ENCODE measurements at places on chromosomes 11 and 22. TPM values are rescaled to one million over a fixed set of nuclear protein-coding genes. Genes with fewer than 3 reads are reported as not detected.

Gene GRIK4
- total RNA-seq: 0.86 TPM

Gene PAMR1
- 0.66 TPM for total RNA-seq

Gene MS4A8
- total RNA-seq: not detected

Gene INSC
- 2.6 TPM for total RNA-seq

Gene SCUBE1
- total RNA-seq: 12.1 TPM

Gene ZC3H7B
- total RNA-seq: 84.3 TPM

Gene HTR3A
- 4.6 TPM for total RNA-seq

GRCh38 chr11:73752216-73752867, 8.5 kb downstream of the RAB6A start:
- H3K27ac ChIP-seq: no peak overlapping the region
- H3K4me1 ChIP-seq: peaks cover 23% of the 10 kb centered on the region
- H3K4me3 ChIP-seq: no peak overlapping the region
- DNase-seq: no peak
- H3K36me3 ChIP-seq: no peaks in the 10 kb centered on the region

GRCh38 chr11:69656536-69657455, 15.8 kb downstream of the CCND1 start:
- peaks cover 9% of the 10 kb centered on the region for H3K36me3 ChIP-seq
- peaks cover 18% of the 10 kb centered on the region for H3K27me3 ChIP-seq
- no peak for DNase-seq
- peaks cover 49% of the 10 kb centered on the region for H3K4me1 ChIP-seq

GRCh38 chr11:76296731-76297542, 84.0 kb downstream of the THAP12 start:
- no peak overlapping the region for H3K4me3 ChIP-seq
- no peak overlapping the region for H3K27ac ChIP-seq
- no peaks in the 10 kb centered on the region for H3K36me3 ChIP-seq
- no peaks in the 10 kb centered on the region for H3K27me3 ChIP-seq

GRCh38 chr11:3969200-3969599, 113.7 kb downstream of the STIM1 start:
- no peaks in the 10 kb centered on the region for H3K4me1 ChIP-seq

- DNase-seq: no peak
- peak overlapping the region; percentile 37 for H3K27ac ChIP-seq
- H3K4me1 ChIP-seq: peaks cover 6% of the 10 kb centered on the region
Measured at GRCh38 chr11:100863080-100863581, 176.0 kb downstream of the ARHGAP42 start.

- no peak overlapping the region for H3K27ac ChIP-seq
- DNase-seq: no peak
- H3K4me3 ChIP-seq: no peak overlapping the region
- no peaks in the 10 kb centered on the region for H3K36me3 ChIP-seq
- no peaks in the 10 kb centered on the region for H3K27me3 ChIP-seq
- peaks cover 3% of the 10 kb centered on the region for H3K4me1 ChIP-seq
Measured at GRCh38 chr11:132264616-132265015, 894.2 kb downstream of the NTM start.

DNA sequence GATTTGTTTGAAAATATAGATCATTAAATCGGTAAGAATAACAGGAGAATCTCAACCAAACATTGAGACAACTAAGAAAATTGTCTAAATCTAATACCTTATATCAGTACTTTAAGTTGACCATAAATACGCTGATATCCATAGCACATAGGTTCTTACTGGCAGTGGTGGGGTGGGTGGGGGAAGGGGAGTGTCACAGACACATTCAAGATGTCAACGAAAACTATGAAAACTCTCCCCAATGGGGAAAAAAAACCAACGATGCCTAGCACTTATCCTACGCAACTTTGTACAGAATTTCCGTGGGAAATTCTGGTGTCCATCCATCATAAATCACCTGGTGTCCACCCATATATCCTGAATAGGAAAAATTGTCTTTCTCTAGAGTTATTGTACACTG, 6.2 kb downstream of the GRAP2 start:
- peaks cover 9% of the 10 kb centered on the region for H3K4me1 ChIP-seq
- peaks cover 6% of the 10 kb centered on the region for H3K27me3 ChIP-seq
- H3K4me3 ChIP-seq: no peak overlapping the region
- no peaks in the 10 kb centered on the region for H3K36me3 ChIP-seq
- DNase-seq: no peak

DNA sequence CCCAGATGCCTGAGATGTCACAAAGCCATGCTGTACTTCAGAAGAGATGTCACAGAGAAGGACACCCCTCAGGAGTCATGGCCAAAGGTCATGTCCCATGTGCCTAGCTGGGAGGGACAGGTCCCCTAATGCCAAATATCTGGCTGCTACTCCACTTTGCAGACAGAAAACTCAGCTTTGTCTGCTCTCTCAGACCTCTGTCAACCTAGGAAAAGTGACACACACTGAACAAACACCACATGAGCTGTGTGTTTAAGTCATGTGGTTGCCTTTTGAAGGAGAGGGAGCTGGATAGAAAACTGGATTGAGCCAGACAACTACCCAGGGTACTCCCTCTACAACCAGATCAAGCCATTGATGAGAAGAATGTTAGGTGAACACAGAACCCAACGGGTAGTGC, 3.5 kb downstream of the TRIM66 start:
- H3K27ac ChIP-seq: no peak overlapping the region
- H3K36me3 ChIP-seq: peaks cover 16% of the 10 kb centered on the region
- DNase-seq: no peak
- peaks cover 44% of the 10 kb centered on the region for H3K4me1 ChIP-seq

DNA sequence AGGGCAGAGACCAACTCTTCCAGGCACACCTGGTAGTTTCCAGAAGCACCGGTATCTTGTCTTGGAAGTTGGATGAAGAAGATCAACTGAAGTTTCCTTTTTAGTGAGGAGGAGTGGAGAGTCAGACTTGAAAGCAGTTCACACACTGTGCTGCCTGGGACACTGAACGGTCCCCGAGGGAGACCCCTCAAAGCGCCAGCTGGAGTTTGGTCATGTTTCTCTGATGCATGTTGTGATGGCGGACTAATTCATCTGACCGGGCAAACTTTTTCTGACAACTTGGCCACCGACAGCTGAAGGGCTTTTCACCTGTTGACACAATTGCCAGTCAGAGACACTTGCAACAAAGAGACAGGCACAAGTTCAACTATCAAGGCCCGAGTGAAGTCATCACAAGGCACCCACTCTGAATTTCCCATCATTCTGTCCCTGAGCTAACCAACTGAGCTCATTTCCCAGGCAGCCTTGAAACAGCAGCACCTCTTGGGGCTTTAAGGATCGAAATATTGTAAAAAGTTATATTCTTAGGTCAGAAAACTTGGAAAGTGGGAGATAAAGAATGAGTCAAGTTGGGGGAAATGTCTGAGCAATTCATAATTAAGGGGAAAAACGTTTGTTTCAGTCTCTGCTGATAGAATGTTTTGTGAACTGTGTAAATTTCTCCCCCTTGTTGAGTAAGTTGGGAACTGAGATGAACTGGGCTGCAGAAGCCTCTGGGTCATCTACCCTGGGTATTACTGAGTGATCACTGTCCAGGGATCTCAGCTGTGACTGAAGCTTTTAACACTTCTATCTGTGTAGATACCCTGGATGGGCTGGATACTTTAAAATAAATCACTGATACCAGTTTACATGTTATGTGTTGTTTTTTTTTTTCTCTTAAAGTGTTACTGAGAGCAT, 46.2 kb downstream of the WT1 start:
- no peak overlapping the region for H3K27ac ChIP-seq
- no peak overlapping the region for H3K4me3 ChIP-seq
- no peak for DNase-seq
- H3K36me3 ChIP-seq: no peaks in the 10 kb centered on the region
- peaks cover 53% of the 10 kb centered on the region for H3K27me3 ChIP-seq

DNA sequence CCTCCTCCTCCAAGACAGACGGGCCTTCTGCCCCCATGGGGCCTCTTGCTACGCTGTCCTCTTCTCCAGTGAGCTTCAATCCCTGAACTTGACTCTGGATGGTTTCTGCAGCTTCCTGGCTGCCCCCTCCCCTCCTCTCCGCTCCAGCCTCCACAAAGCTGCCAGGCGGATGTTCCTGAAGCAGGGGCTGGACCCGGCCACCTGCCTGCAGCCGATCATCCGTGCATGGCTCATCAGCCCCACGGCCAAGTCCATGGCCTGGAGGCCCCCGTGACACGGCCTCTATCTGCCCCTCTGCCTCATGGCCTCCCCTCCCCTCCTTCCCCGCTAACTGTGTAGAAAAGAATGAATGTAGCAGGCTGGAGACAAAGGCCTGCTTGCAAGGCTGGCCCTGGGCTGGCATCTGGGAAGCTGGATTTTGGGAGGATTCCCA, 6.8 kb upstream of the SUN2 start:
- H3K4me1 ChIP-seq: peaks cover 13% of the 10 kb centered on the region
- H3K27ac ChIP-seq: no peak overlapping the region
- H3K4me3 ChIP-seq: no peak overlapping the region
- no peaks in the 10 kb centered on the region for H3K36me3 ChIP-seq
- no peaks in the 10 kb centered on the region for H3K27me3 ChIP-seq

DNA sequence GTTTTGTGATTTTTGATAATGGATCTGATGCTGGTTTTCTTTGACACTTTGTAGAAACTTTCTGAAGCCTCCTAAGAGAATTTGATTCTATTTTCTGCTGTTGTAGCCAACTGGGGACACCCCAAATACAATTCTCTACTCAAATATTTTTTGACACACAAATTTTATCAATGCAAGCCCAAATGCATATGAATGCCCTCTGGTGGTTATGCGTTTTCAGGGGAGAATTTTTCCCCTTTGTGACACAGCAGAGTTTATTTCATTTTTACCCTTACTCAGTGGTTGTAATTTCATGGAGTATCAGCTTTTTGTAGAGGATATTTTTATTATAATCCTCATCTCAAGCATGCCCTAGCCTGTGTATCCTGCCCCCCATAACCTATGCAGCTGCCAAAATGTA, 44.7 kb upstream of the MTMR2 start:
- H3K4me1 ChIP-seq: no peaks in the 10 kb centered on the region
- no peak for DNase-seq
- H3K36me3 ChIP-seq: no peaks in the 10 kb centered on the region
- no peaks in the 10 kb centered on the region for H3K27me3 ChIP-seq
- no peak overlapping the region for H3K27ac ChIP-seq

DNA sequence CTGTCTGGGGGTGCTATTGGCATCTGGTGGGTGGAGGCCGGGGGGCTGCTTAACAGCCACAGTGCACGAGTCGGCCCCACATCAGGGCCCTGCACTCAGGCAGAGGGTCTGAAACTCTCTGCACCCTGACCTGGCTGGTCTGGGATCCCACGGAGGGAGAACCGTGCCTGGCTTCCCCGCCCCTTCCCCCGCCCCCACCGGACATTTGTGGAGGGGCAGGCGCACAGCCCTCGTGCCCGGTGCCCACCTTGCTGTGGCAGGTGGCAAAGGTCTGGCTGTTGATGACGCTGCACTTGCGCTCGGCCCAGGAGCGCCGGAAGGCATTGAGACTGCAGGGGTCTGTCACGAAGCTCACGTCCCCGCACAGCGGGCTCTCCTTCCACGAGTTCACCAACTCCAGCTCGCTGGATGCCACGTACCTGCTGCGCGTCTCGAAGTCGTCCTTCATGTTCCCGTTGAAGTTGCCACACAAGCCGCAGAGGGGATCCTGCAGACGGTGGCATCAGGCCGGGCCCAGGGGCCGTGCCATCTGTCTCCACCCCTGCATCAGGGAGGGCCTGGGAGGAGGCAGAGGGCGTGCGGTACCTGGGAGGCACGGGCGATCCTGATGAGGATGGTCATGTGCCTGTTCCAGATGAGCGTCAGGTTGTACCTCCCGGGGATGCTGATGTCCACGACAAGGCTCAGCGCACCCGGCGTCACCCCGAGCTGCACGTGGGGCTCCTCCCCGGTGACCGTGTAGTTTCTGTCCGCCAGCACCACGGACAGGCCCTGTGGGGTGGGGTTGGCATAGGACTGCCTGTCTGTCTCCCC, 11.7 kb downstream of the MUC6 start:
- no peak overlapping the region for H3K27ac ChIP-seq
- H3K4me1 ChIP-seq: no peaks in the 10 kb centered on the region

DNA sequence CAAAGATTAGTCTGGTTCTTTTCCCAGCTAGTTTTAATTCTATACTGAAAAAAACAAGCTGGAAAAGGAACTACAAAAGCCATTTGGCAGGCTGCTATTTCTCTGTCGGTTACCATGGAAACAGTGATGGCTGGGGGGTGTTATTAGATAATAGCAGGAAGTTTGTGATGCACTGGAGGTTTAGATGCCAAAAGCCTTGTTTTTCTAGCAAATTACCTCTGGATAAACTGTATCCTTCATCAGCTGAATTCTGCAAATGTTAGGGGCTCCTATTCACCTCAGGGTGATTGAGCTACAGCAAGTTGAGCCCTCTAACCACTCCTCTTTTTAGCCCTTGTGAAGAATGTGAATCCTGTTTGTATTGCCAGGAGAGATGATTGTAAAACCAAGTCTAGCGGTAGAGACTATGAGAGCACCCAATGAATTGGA, 25.2 kb downstream of the ALKBH3 start:
- DNase-seq: no peak
- no peak overlapping the region for H3K4me3 ChIP-seq
- H3K27me3 ChIP-seq: no peaks in the 10 kb centered on the region
- peaks cover 17% of the 10 kb centered on the region for H3K4me1 ChIP-seq

GRCh38 chr22:27635435-27635834, 166.1 kb downstream of the MN1 start:
- H3K4me3 ChIP-seq: no peak overlapping the region
- H3K27ac ChIP-seq: no peak overlapping the region
- peaks cover 10% of the 10 kb centered on the region for H3K27me3 ChIP-seq
- H3K36me3 ChIP-seq: no peaks in the 10 kb centered on the region
- H3K4me1 ChIP-seq: peaks cover 39% of the 10 kb centered on the region

GRCh38 chr22:19346677-19347265, 55.3 kb upstream of the CLTCL1 start:
- no peak overlapping the region for H3K4me3 ChIP-seq
- no peak for DNase-seq
- H3K27me3 ChIP-seq: no peaks in the 10 kb centered on the region

DNA sequence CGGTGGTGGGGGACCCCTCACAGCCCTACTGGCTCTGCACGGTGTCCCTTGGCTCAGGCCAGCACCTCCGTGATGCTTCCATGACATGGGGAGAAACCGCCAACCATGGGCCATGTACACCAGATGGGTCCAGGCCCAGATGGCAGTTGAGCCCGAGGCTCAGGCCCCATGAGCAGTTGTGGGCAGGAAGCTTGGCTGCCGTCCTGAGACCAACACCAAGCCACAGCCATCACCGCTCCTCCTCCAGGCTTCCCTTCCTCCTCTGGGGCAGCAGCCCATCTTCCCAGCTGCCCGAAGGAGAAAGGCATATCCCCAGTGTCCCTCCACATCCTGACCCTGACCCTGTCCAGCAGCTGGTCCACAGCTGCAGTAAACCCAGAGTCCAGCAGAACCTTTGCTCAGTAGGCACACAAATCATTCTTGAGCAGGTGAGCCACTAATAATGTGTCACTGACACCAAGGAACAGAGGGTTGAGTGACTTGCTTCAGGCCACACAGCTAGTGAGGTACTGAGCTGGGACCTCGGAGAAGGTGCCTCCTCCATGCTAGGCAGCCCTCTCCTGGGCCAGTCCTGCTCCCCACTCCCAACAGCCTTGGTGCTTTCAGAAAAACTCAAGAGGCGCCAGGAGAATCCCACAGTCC, 204.9 kb downstream of the CTTN start:
- H3K27me3 ChIP-seq: no peaks in the 10 kb centered on the region
- H3K4me3 ChIP-seq: no peak overlapping the region
- no peak overlapping the region for H3K27ac ChIP-seq
- peaks cover 23% of the 10 kb centered on the region for H3K4me1 ChIP-seq

Measured in neural crest cell (in vitro differentiated cells).